ENCODE measurements at places on chromosomes 13 and 19.

GRCh38 chr19:34502582-34503411 is 21.2 kb downstream of the WTIP start:
- DNase-seq = no peak

- DNase-seq = no peak
These were observed 1224.9 kb upstream of the SPRY2 start for GRCh38 chr13:81565849-81566248.

DNA sequence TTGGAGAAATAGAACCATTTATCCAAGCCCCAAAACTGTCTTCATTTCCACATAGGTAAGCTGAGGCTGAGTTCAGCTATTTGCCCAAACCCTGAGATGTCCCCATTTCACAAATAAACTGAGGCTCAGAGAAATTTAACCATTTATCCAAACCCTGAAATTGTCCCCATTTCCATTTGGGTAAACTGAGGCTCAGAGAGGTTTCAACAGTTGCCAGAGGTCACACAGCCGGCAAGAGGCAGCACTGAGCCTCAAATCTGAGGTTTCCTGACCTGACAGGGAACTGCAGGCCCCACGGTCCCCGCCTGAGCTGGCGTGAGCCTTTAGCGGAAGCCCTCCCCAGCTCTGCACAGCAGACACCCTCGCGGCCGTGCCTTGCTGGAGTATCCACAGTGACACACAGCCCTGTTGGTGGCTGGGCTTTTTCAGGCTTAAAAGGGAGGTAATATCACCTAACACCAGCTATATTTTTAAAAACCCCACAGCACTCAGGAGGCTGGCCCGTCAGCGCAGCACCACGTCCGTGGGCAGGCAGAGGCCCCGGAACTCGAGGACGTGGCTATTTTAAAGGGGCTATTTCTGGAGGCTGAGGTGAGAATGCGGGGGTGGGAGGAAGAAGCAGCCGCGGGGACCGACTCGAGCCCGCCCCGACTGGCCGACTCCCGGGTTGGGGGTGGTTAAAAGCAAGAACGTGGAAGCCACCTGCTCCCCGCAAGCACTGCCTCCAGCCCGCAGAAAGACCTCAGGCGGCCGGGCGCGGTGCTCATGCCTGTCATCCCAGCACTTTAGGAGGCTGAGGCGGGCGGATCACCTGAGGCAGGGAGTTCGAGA is 18.5 kb downstream of the PTPRS start:
- no peak for DNase-seq

DNA sequence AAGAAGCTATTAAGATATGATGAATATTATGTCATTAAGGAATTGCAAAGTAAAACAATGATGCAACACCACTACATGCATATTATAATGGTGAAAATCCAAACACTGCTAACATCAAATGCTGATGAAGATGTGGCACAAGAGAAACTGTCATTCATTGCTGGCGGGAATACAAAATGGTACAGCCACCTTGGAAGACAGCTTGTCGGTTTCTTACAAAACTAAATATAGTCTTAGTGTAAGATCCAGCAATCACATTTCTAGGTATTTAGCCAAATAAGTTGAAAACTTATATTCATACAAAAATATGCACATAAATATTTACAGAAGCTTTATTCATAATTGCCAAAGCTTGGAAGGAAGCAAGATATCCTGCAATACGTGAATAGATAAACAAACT is 114.9 kb upstream of the EDNRB start:
- DNase-seq = no peak

DNA sequence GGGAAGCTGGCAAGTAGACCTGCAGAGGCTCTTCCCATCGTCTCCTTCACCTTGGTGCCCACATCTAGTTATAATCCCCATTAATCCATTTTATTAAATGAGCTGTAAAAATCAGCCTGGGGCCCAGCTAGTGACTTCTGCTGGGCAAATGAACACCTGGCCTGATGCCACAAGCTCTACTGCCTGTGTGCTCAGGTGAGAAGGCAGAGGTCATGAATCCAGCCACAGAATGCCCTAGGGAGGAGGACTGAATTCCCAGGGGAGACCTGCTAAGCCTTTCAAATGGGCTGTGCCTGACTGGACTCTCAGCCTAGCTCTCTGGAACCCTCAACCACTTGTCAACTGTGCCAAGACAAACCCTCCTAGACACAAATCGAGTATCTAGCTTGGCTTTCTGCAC is 74.0 kb downstream of the PDS5B start:
- no peak for DNase-seq

- DNase-seq = no peak
These were observed 9.5 kb downstream of the SMAD9 start for GRCh38 chr13:36910545-36910944.

GRCh38 chr19:31054430-31054829 is 294.8 kb downstream of the TSHZ3 start:
- DNase-seq = peak; percentile 10

DNA sequence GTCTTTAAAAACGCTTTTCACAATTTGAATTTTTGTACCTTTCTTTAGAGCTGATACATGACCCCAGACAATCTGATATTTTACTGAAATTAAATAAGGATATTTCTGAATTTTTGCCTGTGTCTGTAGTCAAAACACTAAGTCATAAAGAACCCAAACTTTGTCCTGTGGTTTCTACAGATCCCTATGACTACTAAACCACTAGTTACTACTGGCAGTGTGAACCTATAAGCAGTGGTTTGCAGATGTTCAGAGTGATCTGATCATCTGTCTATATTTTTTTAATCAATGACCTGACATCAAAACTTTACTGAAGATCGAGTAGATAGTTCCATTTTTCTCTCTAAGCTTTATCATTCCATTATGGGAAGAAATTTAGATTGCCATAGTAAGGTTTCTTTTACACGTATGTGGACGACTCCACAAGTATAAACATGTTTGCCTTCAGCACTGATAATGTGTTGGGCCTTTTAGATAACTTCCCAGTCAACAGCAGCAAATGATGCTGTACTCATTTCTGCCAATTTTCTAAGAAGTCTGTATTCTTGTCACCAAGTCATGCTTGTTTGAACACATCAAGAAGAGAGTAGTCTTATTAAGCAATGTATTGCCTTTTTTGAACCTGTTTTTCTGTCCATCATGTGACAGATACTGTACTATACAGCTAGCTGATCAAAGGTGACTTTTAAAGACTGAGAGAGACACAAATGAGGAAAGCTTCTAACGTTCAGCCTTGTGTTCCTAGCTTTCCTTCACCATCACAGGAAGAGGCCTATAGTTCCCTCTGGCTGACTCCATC is 21.8 kb downstream of the POLR1D start:
- DNase-seq = no peak

GRCh38 chr13:53382008-53382407 is 353.4 kb downstream of the OLFM4 start:
- DNase-seq = no peak

- peak; percentile 61 for DNase-seq
These were observed 7.5 kb downstream of the RASA3 start for GRCh38 chr13:114124921-114125320.

DNA sequence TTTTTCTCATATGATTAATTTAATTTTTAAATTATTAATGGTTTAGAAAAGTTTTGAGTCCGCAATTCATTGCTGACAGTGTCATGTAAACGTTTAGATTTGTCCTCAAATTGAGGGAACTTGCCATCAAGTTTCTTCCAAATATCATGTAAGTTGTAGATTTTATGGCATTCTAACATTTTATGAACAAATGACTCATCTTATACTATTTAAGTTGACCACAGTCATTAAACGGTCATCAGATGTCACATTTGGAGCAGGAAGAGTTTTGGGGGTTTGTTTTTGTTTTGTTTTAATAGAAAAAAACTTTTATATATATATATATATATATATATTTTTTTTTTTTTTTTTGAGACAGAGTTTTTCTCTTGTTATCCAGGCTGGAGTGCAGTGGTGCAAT is 4.3 kb downstream of the ZNF114 start:
- DNase-seq = no peak

DNA sequence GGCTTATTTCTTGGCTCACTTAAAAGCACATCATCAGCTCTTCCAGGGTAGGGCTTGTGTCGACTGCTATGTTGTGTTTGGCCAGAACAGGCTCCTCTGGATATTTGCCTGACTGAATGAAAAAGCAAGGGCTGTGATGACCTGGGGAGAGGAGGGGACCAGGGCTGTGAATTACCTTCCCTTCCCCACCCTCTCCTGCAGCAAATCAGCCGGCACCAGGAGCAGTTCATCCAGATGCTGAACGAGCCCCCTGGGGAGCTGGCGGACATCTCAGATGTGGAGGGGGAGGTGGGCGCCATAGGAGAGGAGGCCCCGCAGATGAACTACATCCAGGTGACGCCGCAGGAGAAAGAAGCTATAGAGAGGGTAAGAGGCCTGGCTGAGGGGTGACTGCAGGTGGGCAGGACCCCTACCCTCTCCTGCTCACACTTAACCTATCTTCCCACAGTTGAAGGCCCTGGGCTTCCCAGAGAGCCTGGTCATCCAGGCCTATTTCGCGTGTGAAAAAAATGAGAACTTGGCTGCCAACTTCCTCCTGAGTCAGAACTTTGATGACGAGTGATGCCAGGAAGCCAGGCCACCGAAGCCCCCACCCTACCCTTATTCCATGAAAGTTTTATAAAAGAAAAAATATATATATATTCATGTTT is 4.4 kb downstream of the GADD45GIP1 start:
- DNase-seq = no peak

Measured in activated T-helper 9 cell treated with anti-CD3 and anti-CD28 coated beads, Interleukin-2, amount 50 U/mL, for 16 hours (primary cell).